A172 (cell line): ENCODE measurements at places on chromosomes 6 and 20. TPM values are rescaled to one million over a fixed set of nuclear protein-coding genes. Genes with fewer than 3 reads are reported as not detected.

DNA sequence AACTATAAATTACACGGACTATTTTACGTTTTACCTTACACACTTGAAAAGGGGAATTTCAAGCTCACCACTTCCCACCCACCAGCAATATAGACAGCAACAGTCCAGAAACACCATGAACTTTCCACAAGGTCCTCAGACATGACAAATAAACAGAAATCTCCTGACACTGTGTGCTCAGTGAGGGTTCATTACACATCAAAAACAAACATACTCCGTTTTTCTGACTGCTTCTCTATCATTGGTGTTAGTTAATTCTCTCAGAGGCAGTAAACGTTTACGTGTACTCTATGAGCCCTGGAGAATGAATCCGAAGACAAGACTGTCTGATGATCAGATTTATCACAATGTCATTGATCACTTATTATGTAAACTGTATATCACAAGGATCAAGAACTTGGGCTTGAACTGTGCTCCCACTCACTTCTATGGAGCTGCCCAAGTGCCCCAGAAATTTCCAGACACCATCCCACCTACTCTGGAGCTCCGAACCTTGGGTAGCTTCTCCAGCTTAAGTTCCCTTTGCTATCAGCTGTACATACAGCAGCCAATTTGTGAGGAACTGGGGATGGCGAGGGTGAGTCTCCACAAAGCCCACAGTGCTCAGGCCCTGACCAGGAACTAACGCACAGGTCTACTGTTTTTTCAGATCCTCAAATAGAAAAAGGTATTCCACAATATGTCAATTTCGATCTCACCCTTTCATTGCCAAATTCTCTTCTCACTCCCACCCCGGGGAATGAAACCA, 86.0 kb downstream of the ALDH8A1 start:
- no peak for DNase-seq

DNA sequence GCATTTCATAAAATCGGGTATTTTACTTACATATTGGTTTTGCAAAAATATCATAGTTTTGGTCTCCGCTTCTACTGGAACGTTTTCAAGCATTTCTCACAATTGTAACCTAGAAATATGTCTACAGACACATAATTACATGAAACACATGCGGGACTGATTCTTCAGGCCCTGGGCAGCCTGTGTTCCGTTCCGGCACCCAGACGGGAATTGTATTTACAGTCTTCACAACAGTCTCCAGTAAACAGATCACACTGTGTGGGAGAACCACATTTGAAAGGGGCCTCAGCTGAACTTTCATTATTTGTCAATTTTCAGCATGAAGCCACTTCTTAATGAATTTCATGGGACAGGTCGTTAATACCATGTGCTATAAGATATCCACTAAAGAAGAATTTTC, 196.9 kb downstream of the DST start:
- DNase-seq: no peak

DNA sequence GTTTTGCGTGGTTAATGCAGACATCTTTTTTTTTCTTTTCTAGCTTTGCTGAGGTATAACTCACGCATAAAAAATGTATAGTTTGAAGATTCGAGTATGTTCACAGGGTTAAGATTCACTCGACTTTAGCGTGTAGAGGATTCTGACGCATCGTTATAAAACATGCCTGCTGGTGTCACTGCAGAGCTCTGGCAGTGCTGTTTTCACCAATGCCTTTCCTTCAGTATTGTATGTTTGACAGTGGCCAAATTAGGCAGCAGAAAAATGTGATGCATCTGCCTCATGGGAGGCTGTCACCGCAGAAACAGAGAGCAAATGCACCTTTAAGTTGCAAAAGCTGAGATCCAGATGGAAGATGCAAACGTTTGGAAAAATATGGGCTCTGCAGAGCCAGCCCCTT, 18.0 kb upstream of the SIRPB2 start:
- peak; percentile 44 for DNase-seq

SLC13A3 gene
- total RNA-seq: not detected in 2 replicates

DNA sequence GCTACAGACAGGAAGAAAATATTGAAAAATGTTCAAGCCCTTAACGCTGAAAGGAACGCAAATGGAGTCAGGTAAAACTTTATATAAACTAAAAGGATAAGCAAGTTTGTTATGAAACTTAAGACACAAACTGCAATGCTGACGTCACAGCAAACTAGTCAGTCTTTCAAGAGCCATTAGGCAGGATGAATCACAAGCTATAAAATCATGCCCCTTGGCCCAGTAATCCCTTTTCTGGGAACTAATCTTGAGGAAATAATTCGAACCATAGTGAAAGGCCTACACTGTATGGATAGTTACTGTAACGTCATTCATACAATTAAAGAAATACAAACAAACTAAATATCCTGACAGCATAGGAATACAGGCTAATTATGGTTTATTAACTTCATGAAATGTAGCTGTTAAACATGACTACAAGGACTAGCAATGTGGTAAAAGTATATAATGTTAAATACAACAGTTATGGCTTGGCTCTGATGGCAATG, 42.7 kb upstream of the HINT3 start:
- peak; percentile 92 for DNase-seq

DNA sequence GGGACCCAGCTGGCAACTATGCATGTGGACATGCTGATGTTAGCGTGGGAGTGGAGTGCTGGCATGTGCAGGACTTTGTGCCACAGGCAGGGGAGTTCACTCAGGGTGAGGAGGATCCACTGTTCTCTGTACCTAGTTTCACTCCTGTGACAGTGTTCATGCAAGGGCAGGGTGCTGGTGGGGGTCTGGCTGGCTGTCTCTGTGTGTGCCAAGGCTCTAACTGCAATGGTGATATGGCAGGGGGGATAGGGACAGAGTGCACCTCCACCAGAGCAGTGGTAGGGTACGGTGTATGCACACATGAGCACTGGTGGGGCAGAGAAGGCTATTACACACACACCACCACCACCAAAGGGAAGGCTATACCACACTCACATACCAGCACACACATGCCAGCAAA, 210.2 kb upstream of the DEFB112 start:
- no peak for DNase-seq

DNA sequence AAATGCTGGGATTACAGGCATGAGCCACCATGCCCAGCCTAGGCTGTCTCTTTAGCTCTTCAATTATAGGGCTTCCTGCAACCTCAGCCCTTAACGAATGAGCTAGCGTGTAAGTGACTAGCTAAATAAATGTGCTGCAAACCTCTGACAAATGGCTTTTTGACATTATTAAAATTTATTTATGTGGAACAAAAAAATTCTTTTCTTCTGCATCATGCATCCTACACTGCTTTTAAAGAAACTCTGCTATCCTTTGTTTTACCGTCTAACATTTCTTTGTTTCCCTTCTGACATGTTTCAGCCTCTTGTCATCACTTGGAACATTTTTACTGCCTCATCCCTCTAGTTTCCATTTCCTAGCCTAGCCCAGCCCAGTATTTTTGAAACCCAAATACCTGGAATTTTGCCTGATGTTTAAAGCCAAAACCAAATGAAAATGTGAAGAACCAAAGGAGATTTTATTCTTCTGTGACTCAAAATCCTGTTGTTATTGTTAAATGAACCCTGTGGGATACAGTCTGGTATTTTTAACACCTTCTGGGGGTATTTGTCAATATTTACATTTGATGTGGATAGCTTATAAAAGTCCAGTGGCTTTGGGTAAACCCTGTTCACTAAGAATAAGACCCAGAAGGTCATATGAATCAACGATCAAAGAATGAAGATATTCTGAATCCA, 9.5 kb downstream of the NT5E start:
- DNase-seq: peak; percentile 89

DNA sequence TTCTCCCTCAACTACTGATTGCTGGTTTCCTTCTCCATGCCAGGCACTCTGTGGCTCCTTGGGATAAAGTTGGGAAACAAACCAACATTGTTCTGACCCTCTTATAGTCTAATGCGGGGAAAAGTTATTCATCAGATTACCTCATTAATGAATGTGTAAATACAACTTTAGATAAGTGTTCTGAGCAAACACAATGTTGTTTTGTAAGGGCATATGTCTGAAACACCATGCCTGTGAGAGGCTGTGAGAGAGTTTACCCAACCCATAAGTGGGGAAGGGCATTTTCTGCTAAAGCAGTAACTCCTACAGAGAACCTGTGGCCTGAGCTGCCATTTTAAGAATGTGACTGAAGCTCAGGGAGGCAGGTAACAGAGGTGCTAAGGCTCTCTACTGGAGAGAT, 283.5 kb downstream of the KHDC1L start:
- no peak for DNase-seq

DNA sequence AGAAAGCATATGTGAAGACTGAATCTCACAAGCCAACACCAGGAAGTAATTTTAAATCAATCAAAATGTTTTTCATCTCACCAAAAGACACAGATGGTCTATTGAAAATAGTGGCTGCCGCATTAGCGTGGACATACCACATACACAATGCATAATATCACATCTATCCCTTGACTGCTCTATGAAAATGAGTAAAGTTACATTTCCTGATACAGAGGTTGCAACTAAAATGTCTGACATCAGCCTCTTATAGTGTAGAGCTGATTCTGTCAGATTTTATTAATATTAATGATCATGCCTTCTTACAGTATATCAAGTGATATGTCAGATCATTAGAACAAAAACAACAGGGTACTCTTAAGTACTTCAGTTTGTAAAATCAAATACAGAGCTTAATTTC, 339.8 kb upstream of the EPHA7 start:
- DNase-seq: no peak

GRCh38 chr6:44660561-44661220, 273.2 kb downstream of the CDC5L start:
- no peak for DNase-seq

DNA sequence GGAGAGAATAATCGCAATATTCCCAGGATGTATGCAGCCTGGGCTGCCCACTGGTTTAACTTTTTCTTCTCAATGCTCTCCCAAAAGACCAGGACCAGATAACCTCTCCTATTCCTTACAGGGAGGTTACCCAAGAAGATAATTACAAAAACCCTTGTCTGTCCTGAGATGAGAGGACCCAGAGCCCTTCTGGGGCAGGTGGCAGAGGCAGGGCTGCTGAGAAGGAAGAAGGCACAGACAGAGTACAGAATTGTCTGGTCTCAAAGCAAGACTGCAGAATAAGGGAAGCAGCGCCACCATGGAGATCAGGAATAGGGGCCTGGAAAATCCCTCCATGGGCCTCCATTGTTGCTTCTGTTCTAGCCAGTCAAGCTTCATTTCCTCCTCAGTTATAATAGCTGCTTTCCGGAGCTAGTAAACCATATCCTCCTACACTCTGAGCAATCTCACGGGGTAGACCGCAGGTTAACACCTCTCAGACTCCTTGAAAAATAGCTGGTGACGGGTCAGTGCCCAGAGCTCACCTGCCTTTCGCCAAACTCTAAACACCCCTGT, 463 bp upstream of the HLA-DMB start:
- DNase-seq: no peak

DNA sequence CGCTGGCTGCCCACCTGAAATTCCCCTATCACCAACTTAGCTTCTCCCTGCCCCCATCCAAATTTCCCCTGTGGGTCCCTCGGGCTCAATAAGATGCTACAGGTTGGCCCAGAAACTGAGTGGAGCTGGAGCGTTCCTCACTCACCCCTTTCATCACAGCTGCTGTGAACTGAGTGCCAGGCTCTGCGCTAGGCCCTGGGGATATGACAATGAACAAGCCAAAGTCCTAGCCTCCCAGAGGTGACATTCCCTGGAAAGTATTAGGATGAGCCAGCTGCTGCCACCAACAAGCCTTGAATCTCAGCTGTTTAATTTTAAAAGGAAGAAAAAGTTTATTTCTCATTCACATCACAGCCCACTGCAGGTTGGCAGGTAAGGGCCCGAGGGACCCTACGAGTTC, 86.6 kb upstream of the EYA2 start:
- DNase-seq: no peak

DNA sequence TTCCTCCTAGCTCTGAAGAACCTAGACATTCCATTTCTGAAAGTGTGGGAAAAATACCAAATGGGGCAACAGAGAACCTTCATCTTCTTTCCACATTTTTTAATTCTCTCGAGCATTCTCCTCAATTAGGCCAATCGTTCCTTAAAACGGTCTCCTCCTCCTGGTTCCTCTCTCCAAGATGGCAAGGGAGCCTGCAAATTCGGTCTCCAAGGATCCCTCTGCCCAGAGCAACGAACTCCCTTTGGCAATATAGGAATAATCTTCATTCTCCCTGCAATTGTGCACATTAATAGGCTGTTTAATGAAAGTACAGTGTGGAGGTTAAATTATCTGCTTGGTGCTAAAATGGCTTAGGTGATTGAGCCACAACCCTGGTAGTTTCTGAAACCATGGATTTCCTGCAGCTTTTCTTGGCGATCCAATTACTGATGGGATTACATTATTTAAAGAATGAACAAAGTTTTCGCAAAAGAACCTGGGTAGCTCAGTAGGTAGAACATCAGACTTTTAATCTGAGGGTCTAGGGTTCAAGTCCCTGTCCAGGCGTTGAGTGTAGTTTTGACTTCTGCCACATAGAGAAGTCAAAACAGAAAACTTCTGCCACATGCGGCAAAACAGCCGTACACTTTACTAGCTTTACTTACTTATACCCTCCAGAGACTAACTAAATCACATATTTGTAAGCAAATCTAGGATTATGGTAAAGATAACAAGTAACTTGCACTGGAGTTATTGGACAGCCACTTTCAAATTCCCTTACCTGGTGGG, 102.9 kb upstream of the ZNF184 start:
- peak; percentile 57 for DNase-seq

DNA sequence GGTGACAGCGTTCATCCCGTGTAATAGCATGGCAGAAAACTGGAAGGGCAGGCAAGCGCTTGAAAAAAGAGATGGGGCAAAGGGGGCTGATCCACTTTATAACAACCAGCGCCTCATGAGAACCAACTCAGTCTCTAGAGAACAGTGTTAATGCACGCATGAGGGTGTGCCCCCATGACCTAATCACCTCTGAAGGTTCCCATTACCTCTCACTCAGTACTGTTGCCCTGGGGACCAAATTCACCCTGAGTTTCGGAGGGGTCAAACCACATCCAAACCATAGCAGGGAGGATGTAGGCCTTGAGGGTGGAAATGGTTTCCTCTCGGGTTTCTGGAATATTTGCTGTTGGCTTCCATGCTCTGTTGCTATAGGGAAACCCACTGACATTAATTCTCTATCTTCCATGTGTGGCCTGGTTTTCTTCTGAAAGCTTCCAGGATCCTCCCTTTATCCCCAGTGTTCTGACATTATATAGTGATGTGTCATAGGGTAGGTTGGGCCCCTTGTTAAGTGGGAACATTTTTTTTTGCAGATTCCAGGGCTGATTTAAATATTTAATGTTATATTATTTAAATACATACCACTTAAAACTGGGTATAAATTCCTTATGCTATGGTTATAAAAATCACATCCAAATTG, 65.2 kb downstream of the PPP1R14C start:
- DNase-seq: peak; percentile 23

GRCh38 chr6:13722880-13723279, 11.2 kb upstream of the RANBP9 start:
- no peak for DNase-seq

GRCh38 chr20:64010711-64011237, 25.2 kb upstream of the C20orf204 start:
- no peak for DNase-seq
